EL (cell line): ENCODE measurements at places on chromosomes 3 and 15.
A peak's percentile ranks its signal among the peaks of the same experiment; 100 is the strongest.

DNA sequence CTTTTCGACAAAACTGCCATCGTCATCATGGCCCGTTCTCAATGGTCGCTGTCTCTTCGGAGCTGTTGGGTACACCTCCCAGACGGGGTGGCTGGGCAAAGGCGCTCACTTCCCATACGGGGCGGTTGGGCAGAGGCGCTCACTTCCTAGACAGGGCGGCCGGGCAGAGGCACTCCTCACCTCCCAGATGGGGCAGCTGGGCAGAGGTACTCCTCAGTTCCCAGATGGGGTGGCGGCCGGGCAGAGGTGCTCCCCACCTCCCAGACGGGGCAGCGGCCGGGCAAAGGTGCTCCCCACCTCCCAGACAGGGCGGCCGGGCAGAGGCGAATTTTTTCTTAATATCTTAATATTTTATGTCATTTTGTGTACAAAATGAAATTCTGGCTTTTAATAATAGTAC, 44.5 kb downstream of the PARP14 start:
- DNase-seq, result no peak

DNA sequence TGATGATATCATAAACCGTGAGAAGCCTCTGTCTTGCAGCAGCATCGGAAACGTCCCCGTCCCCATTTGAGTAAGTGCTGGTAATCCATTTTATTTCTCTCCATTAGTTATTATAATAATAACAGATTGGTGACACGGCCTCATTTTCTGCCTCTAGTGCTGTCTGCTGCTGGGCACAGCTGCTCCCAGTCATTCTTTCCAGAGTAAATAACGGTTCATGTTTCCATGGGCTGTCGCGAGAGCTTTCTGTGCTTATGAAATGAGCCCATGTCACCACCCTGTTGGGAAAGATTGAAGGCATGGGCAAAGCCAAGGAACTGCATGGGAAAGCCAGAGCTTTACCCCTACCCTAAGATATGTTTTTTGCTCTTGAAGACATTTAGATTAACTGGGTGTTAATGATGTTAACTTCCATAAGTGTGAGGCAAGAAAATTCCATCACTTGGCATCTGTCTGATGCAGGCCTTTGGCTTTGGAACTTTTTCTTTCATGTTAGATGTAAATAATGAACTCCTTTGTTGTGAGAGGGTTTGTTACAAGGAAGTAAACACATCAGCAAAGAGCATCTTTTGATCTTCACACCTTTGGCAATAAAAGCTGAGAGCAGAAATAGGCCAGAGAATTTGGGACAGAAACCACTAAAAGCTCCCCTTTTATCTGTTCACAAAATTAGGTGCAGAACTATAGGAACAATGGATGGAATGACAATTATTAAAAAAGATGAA, 141.8 kb downstream of the FILIP1L start:
- DNase-seq, result no peak

DNA sequence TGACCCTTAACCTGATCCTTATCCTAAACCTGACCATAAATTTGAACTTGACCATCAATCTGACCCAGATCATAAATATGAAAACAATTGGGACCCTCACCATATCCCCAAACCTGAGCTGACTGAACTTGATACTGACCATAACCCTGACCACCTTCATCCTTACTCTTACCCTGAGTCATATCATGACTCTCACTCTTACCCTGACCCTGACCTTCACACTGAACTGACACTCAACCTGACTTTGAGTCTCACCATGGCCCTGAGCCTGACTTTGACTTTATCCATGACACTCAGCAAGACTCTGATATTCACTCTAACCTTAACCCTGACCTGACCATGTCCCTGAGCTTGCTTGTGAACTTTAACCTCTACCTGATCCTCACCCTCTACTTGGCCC, 34.3 kb upstream of the SLC25A26 start:
- DNase-seq, result no peak

GRCh38 chr3:23319366-23320312, 116.5 kb downstream of the UBE2E2 start:
- peak; percentile 13 for DNase-seq

- DNase-seq, result no peak
Observed at GRCh38 chr15:66232267-66232625, 21.3 kb downstream of the MEGF11 start.

DNA sequence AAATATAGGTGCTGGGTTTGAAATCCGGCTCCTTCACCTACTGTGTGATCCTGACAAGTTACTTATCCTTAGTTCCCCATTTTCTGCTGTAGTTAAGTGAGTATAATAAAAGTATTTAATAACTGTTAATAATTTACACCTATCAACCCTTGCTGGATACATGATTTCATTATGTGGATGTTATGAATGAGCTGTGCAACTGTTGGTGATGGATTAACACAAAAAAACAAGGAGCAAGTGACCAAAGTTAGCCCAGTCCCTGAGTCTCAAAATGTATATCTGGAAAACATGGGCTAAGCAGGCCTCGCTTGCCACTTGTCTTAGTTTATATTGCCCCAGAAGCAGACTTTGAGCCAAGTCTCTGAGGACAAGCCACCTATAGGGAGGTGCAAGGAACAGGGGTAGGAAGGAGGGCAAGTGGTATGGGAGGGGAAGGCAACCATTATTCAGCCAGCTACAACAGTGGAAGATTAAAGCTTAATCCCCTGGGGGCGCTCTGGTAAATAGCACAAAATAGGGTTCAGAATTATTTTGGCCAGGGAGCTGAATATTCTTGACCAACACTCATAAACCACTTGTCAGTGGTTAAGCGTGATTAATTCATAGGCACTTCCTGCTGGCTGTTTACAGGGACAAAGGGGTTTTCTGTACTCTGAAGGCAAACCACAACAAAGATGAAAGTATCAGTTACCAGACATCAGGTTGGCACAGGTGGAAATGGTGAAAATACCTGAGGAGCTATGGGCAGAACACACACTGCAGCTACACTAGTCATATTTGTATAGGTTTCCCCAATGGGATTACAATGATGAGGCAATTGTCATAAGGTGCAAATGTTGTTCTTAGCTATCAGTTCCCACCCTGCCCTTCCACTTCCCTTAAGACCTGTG, 76.2 kb downstream of the TRIM42 start:
- no peak for DNase-seq

DNA sequence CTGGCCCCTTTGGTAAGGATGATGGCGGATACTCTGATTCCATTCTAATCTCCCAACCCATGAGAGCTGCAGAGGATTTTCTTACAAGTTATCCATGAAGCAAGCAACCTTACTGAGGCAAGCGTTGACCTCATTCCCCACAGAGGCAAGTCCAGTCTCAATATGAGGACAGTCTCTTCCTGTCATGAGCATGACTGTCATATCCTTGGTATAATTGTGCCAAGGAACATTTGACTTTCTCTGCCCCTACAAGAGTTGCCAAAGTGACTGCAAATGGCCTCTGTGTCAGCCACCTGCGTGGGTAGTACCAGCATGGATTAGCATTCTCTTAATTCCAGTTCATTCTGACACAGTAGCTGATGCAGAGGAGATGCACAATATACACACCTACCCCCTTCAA, 71.2 kb upstream of the TMEM158 start:
- no peak for DNase-seq

DNA sequence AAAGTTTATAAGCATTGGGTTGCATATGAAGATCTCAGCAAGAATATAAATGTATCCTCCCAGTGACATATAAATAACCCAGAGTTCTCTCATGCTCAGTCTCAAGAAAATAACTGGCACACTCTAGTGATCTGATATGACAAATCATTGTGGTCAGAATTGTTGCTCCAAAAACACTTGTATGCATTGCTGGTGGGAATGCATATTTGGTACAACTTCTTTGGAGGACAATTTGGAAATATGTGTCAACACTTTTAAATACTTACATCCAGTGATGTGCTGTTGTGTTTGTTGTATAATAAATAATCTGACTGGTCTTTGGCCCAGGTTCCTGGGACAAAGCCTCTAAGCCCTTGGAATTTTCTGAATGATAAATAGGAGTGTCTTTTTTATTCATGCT, 66.7 kb upstream of the STT3B start:
- DNase-seq, result peak; percentile 8

DNA sequence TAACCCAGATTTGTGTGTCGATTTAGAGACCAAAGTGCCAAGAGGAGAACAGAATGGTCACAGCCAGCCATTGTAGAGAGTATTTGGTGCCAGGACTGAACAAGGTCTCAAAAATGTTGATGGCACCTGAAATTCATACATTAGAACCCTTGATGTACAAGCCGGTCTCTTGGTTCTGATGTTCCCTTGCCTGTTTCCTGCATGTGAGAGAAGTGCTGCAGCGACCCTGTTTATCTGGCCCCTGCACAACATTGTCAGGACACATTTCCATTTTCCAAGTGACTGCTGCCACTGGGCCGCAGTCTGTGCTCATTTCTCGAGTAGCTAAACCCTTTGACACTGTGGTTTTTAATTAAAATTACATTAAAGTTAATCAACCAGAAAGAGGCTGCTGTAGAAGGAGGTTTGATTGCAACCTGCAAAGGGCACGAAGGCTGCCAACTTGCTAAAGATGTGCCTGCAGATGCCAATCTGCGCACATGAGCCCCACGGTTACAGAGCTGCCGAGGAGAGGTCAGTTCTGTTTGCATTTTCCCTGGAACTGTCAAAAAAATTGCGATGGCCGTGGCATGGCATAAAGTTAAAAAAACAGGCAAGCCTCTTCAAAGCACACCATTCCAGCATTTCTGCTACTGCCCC, 136.4 kb upstream of the CMC1 start:
- DNase-seq, result no peak

DNA sequence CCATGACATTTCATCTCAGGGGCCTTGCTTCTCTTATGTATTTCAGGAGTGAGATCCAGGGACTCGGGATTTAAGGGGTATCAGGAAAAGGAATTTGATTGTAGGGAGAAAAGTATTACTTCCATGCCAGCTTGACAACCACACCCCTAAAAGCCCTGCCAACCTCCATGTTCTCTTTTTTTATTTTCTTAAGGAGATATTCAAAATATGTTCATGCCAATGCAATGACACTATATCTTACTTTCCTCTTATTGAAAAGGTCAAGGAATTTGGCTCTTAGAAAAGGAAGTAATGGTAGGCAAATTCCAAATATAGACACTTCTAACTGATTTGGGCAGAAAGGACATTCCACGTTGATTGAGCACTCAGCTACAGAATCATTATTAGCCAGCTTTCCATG, 407.5 kb upstream of the NECTIN3 start:
- peak; percentile 76 for DNase-seq

- no peak for DNase-seq
Observed at GRCh38 chr15:63663906-63664305, 66.7 kb downstream of the FBXL22 start.

GRCh38 chr3:125587039-125587648, 8.2 kb downstream of the OSBPL11 start:
- peak; percentile 18 for DNase-seq

GRCh38 chr3:147267434-147267833, 138.9 kb downstream of the ZIC4 start:
- DNase-seq, result peak; percentile 46

DNA sequence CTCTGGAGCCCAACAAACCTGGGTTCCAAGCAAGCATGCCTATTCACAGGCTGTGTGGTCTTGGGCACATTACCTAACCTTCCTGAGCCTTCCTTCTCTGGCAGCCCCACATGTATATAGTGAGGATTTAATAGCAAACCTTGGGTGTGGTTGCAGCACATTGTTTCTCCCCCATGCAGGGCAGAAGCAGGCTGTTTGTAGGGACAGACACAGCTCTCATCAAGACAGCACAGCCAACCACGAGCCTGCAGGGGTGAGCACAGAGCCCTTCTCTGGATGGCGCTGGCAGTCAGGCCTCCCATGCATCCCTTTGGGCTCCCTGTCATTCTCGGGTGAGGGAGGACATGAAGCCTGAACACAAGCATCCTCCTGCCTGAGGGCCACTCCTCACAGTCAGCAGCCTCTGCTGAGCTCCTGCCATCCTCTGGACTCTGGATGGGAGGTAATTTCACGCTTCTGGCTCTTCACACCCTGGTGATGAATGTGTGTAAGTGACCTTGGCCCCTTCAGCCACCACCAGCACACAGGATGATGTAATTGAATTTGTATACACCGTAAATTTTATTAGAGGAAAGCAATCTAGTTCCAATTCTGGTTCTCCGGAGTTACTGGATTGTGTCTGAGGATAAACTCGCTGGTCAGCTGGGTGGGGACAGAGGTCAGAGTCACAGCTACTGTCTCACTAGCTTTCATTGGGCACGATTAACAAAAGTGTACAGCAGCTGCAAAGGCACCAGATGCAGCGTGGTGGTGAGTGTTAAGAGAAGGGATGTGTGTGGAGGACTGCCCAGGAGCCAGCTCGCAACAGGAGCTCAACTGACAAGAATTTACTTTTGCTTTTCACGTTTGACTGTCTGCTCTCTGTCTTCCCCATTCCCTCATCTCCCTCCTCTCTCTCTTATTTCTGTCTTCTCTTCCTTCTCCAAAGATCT, 118.1 kb downstream of the CLSTN2 start:
- no peak for DNase-seq

GRCh38 chr15:67799801-67800205, 25.5 kb upstream of the SKOR1 start:
- DNase-seq, result no peak

GRCh38 chr3:71069797-71070196, 513.7 kb downstream of the FOXP1 start:
- DNase-seq, result no peak

GRCh38 chr3:34261001-34261385, 462.6 kb downstream of the PDCD6IP start:
- DNase-seq, result peak; percentile 5

DNA sequence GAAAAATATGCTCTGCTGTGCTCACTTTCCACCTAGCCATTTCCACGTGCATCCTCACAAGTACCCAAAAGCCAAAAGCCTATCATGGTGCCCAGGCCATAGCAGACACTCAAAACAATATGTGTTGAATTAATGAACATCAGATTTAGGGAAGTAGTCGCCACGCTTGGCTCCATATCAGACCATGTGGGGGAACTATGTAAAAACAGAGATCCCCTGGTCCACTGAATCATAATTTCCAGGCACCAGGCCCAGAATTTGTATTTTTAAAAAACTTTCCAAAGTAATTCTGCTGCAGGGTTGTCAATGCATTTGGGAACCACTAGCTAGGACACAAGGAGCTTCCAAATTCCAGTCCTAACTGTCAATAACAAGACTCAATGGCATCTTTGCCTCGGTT, 77.3 kb downstream of the CNTN3 start:
- peak; percentile 39 for DNase-seq

DNA sequence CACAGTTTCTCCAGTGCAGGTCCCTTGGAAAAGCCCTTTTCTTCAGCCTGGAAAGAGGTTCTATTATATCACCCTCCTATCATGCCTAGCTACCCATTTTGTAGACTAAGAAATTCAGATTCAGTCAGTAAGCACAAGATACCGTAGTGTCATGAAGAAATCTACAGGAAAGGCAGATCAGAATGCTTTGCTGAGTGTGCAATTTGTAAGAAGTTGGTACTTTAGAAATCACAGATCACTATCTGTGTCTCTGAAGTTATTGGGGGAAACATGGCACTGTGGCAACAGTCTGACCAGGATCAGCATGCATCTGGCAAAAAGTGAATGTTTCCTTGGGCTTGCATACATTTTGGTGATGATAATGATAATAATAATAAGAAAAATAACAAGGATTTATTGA, 531.8 kb downstream of the EPHB1 start:
- DNase-seq, result no peak

- no peak for DNase-seq
Observed at GRCh38 chr3:28268989-28269388, 27.6 kb downstream of the CMC1 start.
